ENCODE measurements at places on chromosomes 4 and X.

- H3K27ac ChIP-seq: no peak overlapping the region
- no peaks in the 10 kb centered on the region for H3K36me3 ChIP-seq
- no peak overlapping the region for H3K4me3 ChIP-seq
These were observed 50.0 kb downstream of the RTL5 start for GRCh38 chrX:72081605-72082320.

DNA sequence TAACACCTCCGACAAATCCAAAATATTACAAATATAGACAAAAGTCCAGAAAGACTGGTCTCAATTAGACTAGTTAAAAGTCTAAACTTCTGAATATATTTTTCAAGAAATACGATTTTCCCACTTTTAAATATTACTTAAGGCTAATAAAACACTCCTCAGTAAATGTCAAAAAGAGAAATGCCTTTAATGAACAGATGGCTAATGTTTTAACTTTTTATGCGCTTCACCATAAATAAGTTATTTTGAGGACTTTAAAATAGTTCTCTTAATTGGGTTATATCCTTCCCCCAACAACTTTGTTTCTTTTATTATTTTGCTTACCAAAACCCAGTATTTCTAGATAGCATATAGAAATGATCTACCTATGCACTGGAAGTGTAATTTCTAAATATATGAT is 201.4 kb downstream of the APBB2 start:
- peaks cover 4% of the 10 kb centered on the region for H3K4me1 ChIP-seq
- H3K27ac ChIP-seq: no peak overlapping the region
- no peaks in the 10 kb centered on the region for H3K27me3 ChIP-seq

DNA sequence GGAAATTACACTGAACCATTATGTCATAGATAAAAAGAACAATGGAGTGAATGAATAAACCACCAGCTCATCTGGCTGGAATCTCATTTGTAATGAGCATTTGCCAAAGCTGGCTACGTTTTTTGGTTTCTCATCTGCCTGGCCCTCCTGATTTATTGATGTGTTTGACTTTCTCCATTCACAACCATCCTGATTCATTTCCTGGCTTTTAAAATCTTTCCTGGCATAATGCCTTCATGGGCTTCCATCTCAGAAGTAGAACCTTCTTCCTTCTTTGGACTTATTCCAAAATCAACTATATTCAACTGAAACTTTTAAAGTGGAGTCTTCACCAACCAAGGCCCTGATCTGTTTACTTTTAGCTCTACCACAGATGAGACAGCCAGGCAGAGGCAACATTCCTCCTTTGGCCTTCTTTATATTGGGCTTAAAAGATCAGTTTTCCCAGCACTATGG is 36.0 kb upstream of the ARSJ start:
- H3K4me3 ChIP-seq: no peak overlapping the region
- H3K27ac ChIP-seq: no peak overlapping the region
- no peaks in the 10 kb centered on the region for H3K27me3 ChIP-seq
- no peaks in the 10 kb centered on the region for H3K4me1 ChIP-seq
- no peak for DNase-seq
- no peaks in the 10 kb centered on the region for H3K36me3 ChIP-seq

- no peak overlapping the region for H3K4me3 ChIP-seq
- no peak overlapping the region for H3K27ac ChIP-seq
- H3K4me1 ChIP-seq: no peaks in the 10 kb centered on the region
- no peaks in the 10 kb centered on the region for H3K36me3 ChIP-seq
- no peak for DNase-seq
These were observed 12.4 kb downstream of the ZFP92 start for GRCh38 chrX:153423652-153424051.

Measured in thoracic aorta (tissue), 2 donors.